ENCODE measurements at places on chromosomes 1 and 21. TPM values are rescaled to one million over a fixed set of nuclear protein-coding genes. Genes with fewer than 3 reads are reported as not detected.

The BSND gene
- not detected for total RNA-seq

The AKT3 gene
- total RNA-seq, result 38.0 TPM

The FGR gene
- 10.4 TPM for total RNA-seq

The PLD5 gene
- 6.6 TPM for total RNA-seq

The HSD3B1 gene
- total RNA-seq, result not detected

All from ascending aorta (tissue), 2 donors.